ENCODE measurements at places on chromosomes 1 and 21.
A peak's percentile ranks its signal among the peaks of the same experiment; 100 is the strongest.

DNA sequence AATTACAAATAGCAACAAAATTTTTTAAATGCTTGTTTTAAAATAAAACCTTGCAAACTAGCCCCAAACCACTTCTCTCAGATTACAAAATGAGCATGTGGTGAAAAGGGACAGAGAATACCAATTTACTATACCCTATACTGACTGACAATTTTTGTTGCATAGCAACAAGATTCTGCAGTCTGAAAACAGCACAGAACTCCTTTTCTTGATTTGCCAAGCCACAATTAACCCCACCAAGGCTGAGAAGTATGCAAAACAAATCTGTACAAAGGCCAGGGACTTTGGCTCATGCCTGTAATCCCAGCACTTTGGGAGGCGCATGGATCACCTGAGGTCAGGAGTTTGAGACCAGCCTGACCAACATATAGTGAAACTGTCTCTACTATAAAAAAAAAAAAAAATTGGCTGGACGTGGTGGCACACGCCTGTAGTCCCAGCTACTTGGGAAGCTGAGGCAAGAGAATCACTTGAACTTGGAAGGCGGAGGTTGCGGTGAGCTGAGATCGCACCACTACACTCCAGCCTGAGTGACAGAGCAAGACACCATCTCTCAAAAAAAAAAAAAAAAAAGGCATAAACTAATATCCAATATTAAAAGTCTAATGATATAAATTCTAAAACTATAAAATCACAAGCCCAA lies 21.8 kb downstream of the ENAH start:
- DNase-seq = no peak

DNA sequence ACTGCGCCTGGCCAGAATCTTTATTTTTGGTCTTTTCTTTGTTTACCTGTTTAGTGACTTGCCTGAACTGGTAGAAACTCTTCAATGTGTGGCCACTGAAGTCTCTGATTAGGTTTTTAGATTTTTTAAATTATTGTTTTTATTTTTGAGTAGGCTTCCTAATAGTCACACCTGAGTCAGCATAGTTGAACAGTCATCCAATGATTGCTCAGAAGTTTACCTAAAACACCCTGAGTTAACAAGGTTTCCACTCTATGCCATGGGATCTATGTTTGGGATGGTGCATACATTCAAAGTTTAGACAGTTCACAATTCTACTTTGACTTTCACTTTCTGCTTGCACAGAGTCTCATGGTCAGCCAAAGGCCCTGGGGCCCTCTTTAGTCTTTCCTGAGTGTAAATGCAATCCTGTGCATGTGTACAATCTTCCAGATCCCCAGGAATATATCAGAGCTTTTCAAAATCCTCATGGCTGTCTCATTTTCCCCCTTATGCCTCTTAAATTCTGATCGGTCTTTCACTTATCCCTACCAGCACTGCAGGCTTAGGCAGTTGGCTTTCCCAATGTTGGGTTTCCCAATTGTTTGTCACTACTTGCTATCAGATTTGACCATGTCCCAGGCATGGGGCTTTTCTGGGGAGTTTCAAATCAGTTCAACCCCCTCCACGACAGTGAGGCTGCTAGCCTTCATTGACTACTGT lies 114.4 kb upstream of the RAB3GAP2 start:
- no peak for DNase-seq

DNA sequence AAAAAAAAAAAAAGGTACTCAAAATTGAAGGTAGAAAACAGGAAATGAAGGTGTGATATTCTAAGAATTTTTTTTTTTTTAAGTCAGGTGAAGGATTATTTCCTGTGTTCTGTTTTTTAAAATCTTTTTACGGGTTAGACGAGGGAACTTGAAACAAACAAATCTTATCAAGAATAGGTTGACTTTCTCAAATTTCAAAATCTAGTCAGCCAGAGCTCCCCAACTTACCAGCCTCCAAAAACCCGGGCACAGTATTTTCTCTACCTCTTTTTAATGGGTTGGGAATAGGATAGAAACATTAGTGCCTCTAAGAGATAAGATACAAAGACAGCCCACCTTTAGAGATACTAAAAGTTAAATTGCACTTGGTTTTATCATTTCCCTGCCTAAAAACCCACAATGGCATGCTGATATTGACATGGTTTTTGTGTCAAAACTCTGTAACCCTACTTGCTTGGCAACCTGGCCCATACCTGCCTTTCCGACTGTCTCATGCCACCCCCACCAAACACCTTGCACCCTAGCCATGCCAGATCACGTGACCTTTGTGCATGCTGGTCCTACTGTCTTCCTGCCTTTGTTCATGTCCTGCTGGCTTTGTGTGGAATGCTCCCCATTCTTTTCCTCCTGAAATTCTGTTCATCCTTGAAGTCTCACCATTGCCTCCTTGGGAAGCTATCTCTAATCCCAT lies 4.2 kb downstream of the RCAN3 start:
- DNase-seq = no peak

DNA sequence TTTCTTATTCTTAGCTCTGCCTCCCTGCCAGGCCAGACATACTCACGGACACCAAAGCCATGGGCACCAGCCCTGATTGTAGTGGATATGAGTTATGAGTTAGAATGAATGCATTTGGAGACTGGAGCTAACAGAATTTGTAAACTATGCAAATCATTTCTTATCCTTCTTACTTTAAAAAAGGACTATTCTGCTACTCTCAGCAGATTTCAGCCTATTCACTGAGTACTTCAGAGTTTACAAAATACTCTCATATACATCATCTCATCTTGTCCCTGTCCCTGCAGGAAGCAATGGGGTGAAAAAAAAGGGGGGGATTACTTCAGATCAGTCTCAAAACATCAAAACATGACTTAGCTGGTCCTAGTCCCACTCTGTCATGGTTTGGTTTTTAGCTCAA lies 541.4 kb upstream of the PLXNA2 start:
- no peak for DNase-seq

DNA sequence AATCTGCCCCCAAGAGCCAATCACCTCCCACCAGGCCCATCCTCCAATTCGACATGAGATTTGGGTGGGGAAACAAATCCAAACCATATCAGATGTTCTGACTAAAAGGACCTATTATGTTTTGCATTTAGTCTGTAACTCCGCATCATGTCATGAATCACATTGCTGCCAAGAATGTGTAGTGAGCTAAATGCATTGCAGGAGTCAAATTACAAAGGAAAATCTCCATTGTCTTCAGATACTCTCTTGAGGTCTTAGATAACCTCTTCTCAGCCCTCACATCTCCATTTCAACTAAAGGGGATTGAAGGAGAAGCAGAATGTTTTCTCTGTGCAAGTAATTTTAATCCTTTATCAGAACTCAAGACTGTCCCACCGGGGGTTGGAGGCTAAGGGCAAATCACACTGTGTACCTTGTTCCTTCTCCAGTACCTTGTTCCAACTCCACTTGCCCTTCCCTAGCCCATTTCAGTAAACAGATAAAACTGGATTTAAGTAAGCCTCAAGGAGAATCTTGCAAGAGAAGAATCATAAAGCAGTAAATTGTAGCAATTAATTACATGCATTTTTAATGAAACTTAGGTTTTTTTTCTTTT lies 34.1 kb downstream of the EXTL2 start:
- no peak for DNase-seq

DNA sequence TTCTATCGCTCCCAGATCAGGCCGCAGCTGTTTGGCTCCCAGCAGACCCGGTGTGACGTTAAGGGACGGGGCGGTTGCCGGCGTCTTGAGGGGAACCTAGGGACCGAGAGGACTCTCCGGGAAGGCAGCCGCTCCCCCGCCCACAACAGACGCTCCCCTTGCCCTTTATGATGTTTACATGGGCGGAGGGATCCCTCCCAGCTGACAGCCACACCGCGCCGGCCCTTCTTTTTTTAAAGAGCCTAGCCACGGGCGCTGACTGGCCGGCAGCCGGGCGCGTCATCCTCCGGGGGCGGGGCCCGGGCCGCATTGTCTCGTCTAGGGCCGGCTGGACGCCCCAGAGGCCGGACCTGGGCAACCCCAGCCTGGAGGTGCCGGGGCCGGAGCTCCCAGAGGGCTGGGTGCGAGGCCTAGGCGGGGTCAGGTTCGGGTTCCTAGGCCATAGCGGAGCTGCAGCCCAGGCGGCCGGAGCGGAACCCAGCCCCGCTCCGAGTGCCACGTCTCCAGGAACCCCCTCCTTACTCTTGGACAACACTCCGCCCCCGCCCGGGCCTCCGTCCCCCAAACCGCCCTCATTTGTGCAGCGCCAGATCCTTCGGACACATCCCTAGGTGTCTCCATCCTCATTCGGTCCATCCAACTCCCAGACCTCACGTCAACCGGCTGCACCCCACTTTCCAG lies at the start of gene PCAT6:
Gene PCAT6 (plus strand): TSS at position 340 of the 681 bp plus-strand sequence.
- DNase-seq = peak; percentile 88

DNA sequence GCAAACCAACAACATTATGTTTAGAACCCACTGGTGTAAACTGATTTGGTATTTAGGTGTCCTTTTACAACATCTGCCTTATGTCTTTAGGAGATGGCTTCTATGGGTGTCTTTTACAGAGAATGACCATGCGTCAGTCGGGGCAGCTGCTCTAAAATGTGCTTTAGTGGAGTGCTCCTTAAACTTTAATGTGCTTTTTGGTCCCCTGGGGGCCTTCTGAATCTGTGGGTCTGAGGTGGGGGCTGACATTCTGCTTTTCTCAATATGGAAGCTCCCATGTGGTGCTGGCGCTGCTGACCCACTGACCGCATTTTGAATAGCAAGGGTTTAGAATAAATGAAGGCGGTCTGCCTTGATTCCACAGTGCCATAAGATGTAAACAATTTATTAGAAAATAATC lies 173.2 kb upstream of the B3GALT2 start:
- DNase-seq = no peak

GRCh38 chr1:94912263-94913184 lies 14.4 kb downstream of the CNN3 start:
- no peak for DNase-seq

DNA sequence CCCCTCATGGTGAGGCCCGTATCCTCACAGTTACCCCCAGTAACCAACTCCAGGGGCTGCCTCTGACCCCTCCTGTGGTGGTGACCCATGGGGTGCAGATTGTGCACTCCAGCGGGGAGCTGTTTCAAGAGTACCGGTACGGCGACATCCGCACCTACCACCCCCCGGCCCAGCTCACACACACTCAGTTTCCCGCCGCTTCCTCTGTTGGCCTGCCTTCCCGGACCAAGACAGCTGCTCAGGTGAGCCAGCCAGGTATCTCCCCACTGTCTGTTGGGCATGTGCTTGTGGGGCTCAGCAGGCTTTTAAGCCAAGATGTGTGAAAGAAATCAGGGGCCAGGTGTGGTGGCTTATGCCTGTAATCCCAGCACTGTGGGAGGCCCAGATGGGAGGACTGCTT lies 39.9 kb downstream of the ZBTB17 start:
- DNase-seq = no peak

- peak; percentile 30 for DNase-seq
Observed at GRCh38 chr1:108560189-108560873, 431 bp downstream of the EEIG2 start.
